Sciatic nerve (tissue), 2 donors: ENCODE measurements at places on chromosomes 7 and 10. TPM values are rescaled to one million over a fixed set of nuclear protein-coding genes. Genes with fewer than 3 reads are reported as not detected.

- DNase-seq, result no peak
These were observed 28.5 kb upstream of the NUB1 start for GRCh38 chr7:151312831-151313809.

GRCh38 chr7:110442381-110442837, 648.5 kb upstream of the LRRN3 start:
- no peak for DNase-seq

GRCh38 chr10:9038146-9038714, 983.7 kb downstream of the GATA3 start:
- no peak for DNase-seq

GRCh38 chr10:132940791-132941465, 1.4 kb downstream of the CFAP46 start:
- peak; percentile 44 for DNase-seq

The FAM25C gene
- not detected for total RNA-seq

The OPALIN gene
- total RNA-seq, result not detected
